NCI-H187 treated with DMSO at 0.1 percent for 48 hours (cell line): ENCODE measurements at places on chromosomes 5 and 9.

GRCh38 chr5:35309365-35310130 is 79.3 kb upstream of the PRLR start:
- DNase-seq: no peak

DNA sequence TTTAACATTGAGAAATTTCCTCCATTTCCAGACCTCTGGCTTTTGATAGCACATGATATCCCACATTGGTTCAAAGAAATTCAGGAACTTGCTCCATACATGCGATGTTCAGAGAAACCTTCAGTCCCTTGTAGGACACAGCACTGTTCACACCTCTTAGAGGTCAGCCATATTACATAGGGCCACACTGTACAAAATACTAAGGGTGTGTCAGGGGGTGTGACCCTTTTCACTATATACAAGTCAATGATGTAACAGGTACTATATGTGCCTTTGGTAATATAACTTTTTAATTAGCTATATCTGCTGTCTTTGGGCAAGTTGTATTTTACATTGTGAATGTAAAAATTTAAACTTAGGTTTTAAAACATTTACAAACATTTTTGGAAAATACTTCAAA is 505.5 kb downstream of the ENC1 start:
- DNase-seq: no peak

GRCh38 chr9:87152256-87152655 is 204.9 kb upstream of the GAS1 start:
- DNase-seq: no peak

GRCh38 chr9:106941916-106942315 is 79.0 kb downstream of the ZNF462 start:
- no peak for DNase-seq

DNA sequence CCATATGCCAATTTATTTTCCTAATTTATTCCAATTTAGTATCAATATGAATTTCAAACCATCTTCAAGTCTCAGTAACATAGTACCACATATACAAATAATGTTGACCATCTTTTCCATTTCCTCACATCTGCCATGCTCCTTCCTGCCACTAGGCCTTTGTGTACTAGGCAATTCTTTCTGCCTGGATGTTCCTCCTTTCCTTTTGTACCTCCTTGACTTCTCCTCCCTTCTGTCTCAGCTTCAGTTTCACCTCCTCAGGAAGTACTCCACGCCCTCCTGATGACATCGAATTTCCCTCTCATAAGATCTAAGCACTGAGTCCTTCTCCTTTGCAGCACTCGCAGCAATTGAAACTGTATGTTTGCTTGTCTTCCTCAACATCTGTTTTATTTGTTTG is 53.9 kb downstream of the MEF2C start:
- DNase-seq: no peak

DNA sequence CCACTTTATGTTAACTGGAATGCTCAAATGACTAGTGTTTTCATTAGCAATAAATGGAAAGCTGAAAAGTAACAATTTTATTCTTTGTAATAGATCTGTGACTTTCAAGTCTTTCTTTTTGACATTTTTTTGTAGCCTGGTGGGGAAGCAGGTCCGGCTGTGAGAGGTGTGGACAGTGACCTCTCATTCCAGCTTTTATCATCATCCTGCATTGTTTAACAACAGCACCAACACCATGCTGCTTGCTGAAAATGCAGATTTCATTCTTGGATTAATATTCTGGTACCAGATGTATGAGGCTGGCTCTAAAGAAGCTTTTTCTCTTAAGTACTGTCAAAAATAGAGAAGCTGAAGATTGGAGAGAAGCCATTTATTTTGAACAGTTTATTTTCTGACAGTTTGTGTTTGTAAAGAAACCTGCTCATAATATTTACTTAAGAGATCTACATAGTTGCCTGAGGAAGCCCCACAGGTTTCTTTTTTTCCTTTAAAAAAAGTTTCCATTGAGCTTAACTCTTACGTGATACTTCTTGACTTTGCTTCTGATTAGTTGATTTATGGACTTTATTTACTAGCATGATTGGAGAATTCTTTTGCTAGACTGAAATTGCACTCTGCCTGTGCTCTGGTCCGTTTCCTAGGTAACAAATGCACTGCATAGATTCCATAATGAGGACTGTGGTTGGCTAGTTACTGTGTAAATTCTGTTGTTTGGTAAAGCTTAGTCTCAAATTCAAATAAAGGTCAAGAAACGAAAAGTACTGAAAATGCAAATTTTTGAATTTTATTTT is 3.4 kb downstream of the KIAA1958 start:
- no peak for DNase-seq

GRCh38 chr5:135895474-135896006 is at the start of gene IL9:
Gene IL9 (minus strand): TSS chr5:135895841. CDS start chr5:135895816, 25 bp downstream.
- no peak for DNase-seq

DNA sequence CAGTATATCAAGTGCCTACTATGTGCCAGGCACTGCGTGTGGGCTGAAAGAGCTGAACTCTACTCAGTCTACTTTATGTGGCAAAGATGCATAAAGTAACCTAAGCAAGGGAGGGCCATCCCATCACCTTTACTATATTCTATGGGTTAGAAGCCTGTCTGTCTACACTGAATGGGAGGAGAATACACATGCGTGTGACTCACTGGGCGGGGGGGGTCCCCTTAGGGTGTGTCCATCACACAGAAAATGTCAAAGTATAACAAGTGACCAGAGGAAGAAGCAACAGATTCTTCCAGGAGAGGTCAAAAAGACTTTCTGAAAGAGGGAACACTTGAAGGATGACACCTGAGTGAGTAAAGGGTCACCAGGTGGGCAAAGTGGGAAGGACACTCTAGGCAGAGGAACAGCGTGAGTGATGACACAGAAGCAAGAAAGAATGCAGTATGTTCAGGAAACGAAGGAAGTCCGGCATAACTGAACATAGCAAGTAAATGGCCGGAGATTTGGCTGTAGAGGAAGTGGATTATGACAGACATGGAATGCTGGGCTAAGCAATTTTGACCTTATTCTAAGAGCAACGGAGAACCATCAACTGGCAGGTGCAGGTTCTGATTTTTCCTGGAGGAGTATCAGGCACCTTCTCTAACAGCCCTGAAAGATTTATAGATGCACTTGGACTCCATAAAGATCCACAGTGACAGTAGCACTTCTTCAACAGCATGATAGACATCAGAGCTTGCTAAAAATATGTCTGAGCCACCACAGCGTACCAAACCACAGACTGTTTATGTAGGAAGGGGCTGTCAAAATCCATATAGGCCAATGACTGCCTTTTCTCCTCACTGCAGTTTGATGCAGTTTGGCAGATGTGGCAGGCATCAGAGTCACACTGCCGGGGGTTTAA is 8.0 kb upstream of the WHRN start:
- no peak for DNase-seq

GRCh38 chr5:152503206-152503605 is 98.1 kb upstream of the NMUR2 start:
- no peak for DNase-seq
